ENCODE measurements at places on chromosomes 7 and 10.

GRCh38 chr7:153190452-153190851 lies 430.9 kb downstream of the ACTR3B start:
- DNase-seq = no peak

DNA sequence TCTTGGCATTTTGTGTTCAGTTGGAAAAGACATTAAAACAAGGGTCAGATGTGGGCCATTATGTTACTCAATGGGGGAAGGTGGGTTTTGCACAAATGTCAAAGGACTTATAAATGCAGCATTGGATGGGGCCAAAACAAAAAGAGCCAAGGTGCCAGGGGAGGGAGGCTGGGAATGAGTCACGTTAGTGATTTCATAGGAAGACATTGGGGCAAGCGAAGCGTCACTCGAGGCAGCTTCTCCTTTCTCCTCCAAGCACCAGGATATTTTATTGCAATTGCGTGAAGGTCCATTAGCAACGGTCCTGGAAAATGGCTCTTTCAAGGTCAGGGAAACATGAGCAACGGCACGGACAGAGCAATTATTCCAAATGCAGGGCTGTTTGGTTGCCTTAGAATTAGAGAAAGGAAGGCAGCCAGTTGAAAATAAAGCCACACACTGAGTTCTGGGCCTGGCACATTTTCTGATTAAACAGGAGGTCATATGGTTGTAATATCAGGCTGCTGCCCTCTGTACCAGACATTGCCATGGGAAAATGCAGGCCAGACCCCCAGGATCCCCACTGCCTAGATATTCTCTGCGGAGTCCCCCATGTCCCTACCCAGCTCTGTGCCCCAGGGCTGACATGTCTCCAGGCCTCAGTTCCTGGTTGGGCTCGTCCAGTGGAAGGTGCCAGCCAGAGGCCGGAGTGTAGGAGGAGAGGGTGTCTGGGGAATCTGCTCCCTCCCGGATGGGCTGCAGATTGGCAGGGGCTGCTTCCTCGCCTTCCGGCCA lies 63.3 kb upstream of the NANOS1 start:
- no peak for DNase-seq

GRCh38 chr7:82598958-82599357 lies 155.4 kb upstream of the CACNA2D1 start:
- DNase-seq = no peak

- DNase-seq = no peak
Observed at GRCh38 chr7:82393840-82394220, 49.7 kb downstream of the CACNA2D1 start.

DNA sequence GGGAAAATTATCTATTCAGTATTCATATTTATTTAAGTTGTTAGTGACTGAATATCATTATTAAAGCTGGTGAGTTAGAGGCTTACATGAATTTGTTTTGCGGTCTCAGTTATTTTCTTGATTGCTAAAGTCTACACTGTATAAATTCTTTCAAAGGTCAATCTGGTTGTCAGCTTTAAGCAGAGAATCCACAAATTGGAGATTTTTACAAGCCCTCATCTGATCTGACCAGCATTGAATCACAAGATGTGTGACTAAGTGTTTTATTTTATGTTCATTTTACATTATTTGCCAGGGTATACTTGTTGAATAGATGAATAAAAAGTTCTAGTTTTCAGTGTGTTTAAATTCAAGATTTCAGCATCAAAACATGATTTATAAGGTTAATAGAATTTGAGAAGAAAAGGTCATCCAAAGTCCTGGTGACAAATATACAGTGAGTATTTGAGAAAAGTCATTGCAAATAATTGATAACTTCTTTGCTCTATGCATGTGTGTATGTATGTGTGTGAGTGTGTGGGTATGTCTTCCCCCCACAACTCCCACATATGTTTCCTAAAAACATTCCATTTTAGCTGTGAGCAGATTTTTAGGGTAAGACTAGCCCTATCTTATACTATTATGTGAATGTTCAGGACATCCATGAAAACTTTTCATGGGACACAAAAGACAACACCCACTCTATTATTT lies 4.4 kb downstream of the SEMA3A start:
- no peak for DNase-seq

GRCh38 chr7:129949292-129950133 lies 3.2 kb downstream of the UBE2H start:
- peak; percentile 49 for DNase-seq

DNA sequence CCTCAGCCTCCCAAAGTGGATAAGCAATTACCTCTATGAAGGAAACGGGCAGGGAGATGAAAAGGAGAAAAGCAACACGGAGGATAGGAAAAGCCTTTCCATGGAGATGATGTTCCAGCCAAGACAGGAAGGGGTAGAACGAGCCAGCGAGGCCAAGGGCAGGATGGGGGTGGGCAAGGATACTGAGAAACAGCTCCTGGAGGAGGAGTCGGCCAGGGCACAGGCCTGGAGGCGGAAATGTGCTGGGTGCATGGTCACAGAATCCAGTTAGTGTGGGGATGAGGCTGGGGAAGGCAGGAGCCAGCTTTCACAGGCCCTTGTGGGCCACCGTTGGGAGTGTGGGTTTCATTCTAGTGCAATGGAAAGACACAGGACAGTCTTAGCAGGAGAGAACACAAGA lies 162.6 kb downstream of the JAZF1 start:
- DNase-seq = no peak

GRCh38 chr10:100793055-100793454 lies 47.7 kb downstream of the PAX2 start:
- DNase-seq = no peak

DNA sequence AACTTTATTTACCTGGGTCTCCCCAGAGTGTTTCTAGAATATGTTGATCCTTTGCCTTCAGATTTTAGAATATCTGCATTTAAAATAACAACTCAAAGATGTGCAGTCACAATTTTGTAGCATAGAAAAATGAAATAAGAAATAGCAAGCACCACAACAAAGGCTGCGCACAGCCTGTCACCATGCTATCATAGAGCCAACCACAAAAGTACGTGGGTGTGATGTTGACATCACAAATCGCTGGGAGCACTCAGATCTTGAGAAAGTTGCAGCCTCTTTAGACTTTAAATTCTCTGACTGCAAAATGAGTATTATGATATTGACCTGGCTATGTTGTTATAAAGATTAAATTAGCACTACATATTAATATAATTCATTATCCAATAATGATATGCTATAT lies 177.9 kb downstream of the TNS3 start:
- DNase-seq = no peak

GRCh38 chr7:47622946-47623640 lies 41.2 kb upstream of the TNS3 start:
- DNase-seq = no peak

DNA sequence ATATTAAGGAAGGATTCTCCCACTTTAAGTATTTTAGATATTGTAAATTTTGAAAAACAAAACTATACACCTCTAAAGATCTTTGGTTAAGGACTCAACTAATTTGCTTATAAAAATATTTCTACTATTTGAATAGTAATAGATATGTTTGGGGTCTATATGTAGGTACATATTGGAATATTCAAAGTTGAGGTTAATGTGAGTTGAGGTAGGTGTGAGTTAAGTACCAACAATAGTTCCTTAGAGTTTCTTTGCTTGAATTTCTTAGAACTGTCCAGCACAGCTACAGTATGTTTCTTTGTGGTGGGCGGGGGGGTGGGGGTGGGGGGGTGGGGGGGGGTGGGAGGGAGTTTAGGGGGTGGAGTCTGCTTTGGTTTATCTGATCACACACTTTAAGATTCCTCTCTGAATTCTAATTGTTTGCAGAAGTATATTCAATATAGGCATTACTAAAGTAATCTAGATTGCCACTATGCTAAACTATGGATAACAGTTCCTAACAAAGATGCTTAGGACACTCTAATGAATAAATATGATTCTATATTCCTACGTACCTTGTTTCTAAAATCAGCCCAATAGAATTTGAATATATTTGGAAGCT lies 2.1 kb downstream of the GRM3 start:
- no peak for DNase-seq

DNA sequence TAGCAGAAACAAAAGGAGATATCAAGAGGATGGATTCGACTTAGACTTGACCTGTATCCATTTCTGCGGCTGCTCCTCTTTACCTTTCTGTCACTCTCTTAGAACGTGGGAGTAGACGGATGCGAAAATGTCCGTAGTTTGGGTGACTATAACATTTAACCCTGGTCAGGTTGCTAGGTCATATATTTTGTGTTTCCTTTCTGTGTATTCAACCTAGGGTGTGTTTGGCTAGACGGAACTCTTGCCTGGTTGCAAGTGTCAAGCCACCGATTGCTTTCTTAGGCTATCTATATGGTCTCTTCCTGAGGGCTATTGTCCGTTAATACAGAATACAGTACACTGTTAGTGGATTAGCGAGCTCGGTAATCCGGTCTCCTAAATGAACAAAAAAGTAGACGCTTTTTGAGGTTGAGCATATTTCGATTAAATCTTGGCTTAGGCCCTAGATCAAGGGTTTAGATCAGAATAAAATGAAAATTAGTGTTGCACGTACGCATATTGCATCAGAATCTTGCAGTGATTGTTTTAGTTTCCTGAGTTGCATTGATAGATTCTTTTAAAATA lies 1.2 kb downstream of the PTEN start:
- no peak for DNase-seq

- DNase-seq = no peak
Observed at GRCh38 chr10:86598151-86598550, 56.2 kb upstream of the OPN4 start.

DNA sequence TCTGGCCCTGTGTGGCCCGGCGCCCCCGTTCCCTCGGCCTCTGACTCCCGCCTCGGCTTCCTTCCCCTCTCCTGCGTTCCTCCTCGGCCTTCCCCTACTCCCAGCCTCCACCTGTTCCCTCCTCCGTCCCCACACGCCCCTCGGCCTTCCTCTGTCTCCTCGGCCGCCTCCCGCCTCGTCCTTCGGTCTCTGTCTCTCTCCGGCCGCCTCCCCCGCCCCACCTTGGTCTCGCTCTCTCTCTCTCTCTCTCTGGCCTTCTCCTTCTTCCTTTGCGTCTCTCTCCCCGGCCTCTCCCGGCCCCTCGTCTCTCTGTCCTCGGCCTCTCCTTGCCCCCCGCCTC lies 588 bp downstream of the GET4 start:
- no peak for DNase-seq

DNA sequence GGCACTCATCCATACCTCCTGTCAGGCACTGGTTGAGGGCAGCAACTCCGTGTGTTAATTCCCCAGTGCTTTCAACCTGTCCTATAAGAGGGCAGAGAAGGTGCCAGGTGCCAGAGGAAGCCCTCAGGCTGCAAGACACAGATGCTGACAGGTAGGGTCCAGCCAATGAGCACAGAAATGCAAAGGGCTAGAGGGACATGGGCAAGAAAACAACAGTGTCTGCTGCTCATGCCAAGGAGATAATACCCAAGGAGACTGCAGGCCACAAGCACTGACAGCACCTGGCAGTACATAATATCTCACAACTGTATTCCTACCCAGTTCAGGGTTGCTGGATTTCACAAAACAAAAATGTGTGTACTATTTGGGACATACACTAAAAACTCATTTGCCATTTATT lies 38.4 kb upstream of the TM9SF3 start:
- no peak for DNase-seq

DNA sequence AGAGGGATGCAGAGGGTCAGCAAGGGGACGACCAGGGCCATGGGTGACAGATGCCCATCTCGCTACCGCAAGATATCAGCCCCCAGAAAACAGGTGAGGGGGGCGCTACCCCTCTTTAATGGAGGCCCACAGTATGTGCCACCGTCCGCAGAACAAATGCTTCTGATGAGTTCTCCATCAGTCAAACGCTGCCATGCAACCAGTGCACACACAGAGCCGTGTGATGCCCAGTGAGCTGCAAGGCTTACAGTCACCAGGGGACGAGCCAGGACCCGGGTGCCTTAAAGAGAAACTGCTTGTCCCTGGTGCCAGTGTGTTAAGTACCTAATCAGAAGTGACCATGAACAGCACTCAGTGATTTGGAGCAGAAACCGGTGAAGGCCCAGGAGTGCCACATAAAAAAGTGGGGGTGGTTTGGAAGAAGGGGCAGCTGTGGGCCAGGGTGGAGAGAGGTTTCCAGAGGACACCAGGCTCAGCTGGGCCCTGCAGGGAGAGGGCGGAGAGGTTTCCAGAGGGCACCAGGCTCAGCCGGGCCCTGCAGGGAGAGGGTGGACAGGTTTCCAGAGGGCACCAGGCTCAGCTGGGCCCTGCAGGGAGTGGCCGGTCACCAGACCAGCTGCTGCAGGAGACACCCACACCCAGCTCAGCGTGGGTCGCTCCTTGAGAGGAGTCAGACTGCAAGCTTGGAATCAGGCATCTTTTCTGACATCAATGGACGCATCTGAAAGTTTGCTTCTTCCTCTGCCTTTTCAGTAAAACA lies 50.9 kb downstream of the TCERG1L start:
- no peak for DNase-seq

DNA sequence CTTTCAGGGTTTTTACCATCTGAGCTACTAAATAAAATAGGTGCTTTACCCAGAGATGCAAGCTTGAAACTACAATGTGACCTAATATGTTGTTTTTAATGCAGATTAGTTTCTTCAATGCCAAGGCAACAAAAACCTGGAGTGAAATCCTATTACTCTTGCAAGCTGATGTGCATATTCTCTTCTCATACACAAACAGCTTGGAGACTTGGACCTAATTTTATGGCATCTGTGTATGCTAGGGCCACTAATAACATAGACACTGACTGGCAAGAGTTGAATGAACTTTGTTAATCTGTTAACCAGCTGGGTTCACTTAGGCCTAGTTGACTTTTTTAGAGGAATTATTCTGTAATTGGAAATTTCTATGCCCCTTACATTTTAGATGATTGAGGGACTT lies 23.4 kb upstream of the SMIM30 start:
- no peak for DNase-seq

GRCh38 chr10:21519941-21520436 lies 5.5 kb downstream of the SKIDA1 start:
- no peak for DNase-seq

GRCh38 chr7:99395616-99396327 lies 12.6 kb downstream of the PDAP1 start:
- DNase-seq = no peak

- no peak for DNase-seq
Observed at GRCh38 chr7:131945313-131945911, 389.0 kb upstream of the PODXL start.

GRCh38 chr7:98755138-98755898 lies 114.5 kb downstream of the TMEM130 start:
- DNase-seq = no peak

- no peak for DNase-seq
Observed at GRCh38 chr10:114703377-114704107, 45.5 kb upstream of the ABLIM1 start.

GRCh38 chr7:117871778-117872538 lies 1.3 kb downstream of the CTTNBP2 start:
- no peak for DNase-seq

DNA sequence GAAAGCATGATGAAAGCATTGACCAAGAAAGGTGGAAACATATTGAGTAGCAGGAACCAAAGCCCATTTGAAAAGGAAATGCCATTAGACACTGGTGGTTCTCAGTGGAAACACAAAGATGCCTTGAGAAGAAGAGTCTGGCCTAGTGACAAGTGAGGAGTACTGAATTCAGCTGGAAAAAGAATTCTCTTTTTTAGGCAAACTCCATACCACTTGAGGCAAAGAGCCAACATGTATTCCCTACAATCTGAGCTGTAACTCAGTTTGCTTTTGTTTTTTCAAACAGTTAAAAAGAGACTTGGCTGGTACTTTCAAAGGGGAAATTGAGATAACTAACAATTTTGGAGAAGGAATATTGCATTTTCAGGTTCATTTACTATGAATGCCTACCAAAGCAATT lies 624.0 kb downstream of the NRG3 start:
- DNase-seq = no peak

GRCh38 chr10:108852211-108852610 lies 1071.1 kb downstream of the XPNPEP1 start:
- DNase-seq = no peak

GRCh38 chr7:47337531-47337930 lies 244.4 kb downstream of the TNS3 start:
- no peak for DNase-seq

GRCh38 chr7:155558961-155559360 lies 12.6 kb upstream of the CNPY1 start:
- DNase-seq = no peak
